ENCODE measurements at places on chromosomes 6 and 20.

- DNase-seq, result no peak
Measured at GRCh38 chr20:23774081-23774480, 23.3 kb upstream of the CST1 start.

GRCh38 chr6:148396926-148397325 lies 54.3 kb downstream of the SASH1 start:
- DNase-seq, result no peak

DNA sequence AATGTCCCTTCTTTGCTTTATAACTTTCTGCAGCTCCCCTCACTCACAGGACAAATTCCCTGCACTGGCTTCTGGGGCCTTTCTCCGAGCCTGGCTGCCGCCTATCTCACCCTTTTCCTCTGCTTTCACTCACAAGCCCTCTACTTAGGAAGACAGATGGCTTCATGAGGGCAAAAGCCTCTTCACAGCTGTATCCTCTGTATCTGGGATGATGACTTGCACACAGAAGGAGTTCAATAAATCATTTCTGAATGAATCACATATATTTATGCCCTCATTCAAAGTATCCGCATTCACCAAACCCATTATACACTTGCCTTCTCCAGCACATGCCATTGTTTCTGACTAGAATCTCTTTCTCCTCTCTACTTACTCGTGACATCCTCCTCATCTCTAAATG lies 159.0 kb upstream of the RIPOR2 start:
- no peak for DNase-seq

- DNase-seq, result no peak
Measured at GRCh38 chr6:137413482-137413881, 80.7 kb downstream of the OLIG3 start.

DNA sequence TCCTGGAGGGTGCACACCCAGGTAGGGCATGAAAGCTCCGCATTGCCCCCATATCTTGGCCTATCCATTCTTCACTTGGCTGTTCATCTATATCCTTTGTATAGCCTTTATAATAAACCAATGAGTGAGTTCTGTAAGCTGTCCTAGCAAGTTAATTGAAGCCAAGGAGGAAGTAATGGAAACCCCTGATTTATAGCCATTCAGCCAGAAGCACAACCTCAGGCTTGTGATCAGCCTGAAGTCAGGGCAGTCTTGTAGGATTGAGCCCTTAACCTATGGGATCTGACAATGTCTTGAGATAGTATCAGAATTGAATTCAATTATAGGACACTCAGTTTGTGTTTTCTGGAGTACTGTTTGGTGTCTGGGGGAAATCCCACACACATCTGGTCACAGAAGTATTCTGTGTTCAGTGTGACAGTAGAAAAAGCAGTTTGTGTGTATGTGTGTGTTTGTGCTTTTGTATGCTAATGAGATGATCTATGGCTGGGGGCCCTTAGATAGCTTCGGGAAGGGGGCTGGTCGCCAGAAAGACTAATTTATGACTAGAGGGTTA lies 5.7 kb downstream of the NT5E start:
- no peak for DNase-seq

DNA sequence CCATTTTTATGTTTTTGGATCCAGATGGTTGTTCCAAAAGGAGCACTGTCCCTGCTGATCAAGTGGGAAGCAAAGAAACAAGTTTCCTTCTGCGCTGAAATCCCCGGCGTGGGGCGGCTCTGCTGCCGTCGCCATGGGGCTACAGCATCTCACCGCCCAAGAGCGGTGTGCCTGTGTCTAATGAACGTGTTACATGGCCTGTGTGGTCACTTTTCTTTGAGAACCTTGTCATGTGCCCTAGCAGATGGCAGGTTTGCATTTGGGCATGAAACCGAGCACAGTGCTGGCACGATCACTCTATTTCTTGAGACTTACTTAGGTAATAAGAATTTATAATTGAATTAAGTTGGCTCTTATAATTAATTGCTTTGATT lies 51.9 kb downstream of the ZDHHC14 start:
- no peak for DNase-seq

- no peak for DNase-seq
Measured at GRCh38 chr6:101125380-101125971, 244.3 kb upstream of the ASCC3 start.

GRCh38 chr6:21115111-21115510 lies 478.4 kb upstream of the SOX4 start:
- DNase-seq, result no peak

DNA sequence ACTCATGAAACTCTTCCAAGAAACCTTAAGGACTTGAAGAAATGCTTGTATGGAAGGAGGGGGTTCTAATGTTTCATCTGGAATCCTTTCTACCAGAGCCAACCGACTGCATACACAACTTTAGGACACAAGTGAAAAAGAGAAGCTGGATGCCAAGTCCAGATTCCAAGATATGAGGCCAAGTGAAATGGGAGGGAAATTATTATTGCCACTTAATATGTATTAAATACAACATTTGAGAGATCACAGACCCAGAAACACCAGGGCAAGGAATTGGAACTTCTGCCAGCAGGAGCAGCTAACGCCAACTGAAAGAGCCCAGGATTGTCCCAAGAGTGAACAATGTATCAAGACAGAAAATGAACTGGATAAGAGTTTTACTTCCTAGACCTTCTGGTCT lies 144.2 kb downstream of the ARHGAP18 start:
- DNase-seq, result no peak

- DNase-seq, result no peak
Measured at GRCh38 chr6:113629256-113629655, 227.9 kb upstream of the MARCKS start.

DNA sequence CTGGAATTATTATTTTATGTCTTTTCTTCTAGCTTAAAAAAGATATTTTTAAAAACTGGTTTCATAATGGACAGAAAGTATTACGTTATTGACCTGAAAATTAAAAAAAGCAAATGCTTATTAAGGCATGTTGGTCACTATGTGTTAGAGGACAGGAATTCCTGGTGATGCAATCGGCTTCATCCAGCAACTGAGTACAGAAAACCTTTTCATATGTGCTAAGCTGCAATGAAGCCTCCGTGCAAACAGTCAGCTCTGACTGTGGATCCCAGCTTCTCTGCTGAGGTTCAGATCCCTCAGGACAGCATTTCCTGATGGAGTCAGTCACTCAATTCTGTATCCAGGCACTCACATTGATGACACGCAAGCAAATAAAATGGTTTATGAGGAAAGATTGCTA lies 22.7 kb upstream of the BMP2 start:
- no peak for DNase-seq

DNA sequence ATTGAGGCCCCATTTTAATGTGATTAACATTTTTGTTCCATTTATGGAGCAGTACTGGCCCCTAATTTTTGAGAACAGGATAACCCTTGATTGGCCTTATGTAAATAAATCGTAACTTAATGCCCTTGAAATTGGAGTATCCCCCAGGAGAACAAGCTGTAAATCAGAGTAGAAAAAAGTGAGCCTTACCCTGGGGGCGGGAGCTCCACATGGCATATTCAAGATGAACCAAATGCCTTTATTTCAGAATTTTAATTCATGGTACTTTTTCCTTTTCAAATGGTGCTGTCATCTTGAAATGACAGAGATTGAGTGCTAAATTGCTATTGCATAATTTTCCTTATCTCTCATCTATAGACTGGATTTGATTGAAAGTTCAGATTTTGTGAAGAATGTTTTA lies 809.5 kb upstream of the FLRT3 start:
- DNase-seq, result no peak

- no peak for DNase-seq
Measured at GRCh38 chr6:142446576-142446975, 144.8 kb downstream of the ADGRG6 start.

DNA sequence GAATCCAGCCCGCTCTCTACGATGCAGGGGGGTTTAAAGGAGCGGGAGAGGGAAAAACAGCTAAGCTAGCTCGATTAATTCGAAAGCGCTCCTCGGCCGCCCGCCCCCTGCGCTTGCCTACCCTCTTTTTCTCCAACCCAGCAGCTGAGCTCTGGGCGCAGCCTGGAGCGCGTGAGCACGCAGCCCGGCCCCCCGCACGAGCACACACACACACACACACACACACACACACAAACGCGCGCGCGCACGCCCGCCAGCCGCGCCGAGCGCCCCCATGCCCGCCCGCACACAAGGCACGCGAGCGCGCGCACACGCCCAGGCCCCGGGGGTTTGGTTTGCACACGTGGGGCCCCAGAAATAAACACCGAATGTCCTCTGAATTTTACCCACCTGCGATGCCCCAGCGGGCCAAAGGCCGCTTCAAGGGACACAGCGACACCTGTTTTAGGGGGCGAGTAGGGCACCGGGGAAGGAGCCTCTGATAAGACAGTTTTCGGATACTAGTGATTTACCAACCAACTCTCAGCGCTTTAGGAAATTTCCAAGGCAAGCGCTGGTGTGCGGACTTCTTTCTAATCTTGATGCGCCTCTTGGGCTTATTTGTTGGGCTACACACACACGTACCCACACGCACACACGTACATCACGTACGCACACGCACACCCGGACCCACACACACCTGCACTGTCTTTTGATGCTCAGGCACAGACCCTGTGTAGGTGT lies 802 bp upstream of the NRN1 start:
- DNase-seq, result no peak

- no peak for DNase-seq
Measured at GRCh38 chr6:52642368-52642767, 28.5 kb upstream of the TMEM14A start.

GRCh38 chr6:3228046-3228671 lies 706 bp upstream of the TUBB2B start:
- no peak for DNase-seq

- DNase-seq, result no peak
Measured at GRCh38 chr6:123994891-123995635, 191.4 kb downstream of the NKAIN2 start.

GRCh38 chr6:116682334-116682712 lies 1.3 kb downstream of the KPNA5 start:
- DNase-seq, result no peak

- no peak for DNase-seq
Measured at GRCh38 chr6:43951063-43951755, 176.0 kb downstream of the MRPL14 start.

DNA sequence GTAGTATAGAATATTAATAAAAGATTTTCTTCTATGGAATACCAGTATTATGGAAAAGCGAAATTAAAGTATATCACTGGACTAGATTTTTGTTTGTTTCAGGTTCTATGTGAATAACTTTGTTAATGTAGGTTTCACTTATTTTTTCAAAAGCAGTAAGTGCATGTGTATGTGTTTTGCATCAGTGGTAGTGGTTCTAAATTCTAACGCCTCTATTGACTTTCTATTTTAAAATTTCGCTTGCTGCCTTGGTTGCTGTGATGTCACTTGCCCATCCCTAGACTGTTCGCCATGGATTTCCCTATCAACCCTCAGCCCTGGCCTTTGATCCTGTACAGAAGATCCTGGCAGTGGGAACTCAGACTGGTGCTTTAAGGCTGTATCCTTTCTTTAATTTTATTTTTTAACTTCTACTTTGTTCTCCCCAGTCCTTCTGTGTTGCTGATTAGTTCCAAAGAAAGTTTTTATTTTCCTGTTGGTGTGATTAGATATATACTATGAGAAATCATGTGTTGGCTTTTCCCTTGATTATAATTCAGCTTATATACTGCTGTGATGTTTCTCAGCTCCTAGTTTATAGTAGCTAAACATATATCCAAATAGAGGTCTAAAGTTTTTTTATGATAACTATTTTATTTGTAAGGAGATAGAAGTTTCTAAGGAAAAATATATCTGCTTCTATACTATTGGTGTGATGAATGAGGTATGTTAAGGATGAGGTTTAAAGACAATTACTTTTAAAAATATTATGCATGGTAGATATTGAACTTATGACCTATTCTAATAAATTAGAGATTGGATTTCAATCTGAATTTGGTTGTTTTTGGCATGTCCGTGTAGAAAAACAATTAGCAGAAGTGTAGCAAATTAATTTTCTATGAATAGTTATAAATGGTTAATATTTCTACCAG lies 1.7 kb downstream of the STXBP5 start:
- DNase-seq, result no peak

- no peak for DNase-seq
Measured at GRCh38 chr6:13573669-13574110, 711 bp upstream of the SIRT5 start.

GRCh38 chr6:76814496-76815458 lies 648.5 kb downstream of the HTR1B start:
- DNase-seq, result no peak

DNA sequence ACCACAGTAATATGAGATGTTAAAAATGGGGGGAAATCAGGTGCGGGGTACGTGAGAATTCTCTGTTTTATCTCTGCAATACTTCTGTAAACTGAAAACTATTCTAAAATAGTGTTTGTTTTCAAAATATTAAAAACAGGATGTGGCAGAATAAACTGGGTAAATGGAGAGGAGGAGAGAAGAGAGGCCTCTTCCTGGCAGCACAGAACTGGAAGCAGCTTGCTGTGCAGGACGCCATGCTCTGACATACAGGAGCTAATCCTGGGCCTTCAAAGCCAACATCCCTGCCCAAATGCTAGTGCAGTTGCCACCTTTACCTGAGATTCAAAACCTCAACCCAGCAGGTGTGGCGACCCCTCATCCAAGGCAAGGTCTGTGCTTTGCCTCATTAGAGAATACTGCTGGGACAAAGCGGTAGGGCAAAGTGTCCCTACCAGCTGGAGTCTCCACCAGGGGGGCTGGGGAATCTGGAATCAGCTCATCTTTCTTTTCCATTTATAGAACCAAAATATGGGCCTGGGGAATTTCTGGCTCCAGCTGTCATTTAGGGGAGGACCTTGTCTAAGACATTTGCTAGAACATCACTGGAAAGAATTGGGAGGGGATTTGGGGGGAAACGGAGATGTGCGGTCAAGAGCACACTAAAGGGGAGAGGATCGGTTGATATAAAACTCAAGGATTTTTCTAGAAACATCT lies 67.3 kb downstream of the SCML4 start:
- DNase-seq, result no peak

DNA sequence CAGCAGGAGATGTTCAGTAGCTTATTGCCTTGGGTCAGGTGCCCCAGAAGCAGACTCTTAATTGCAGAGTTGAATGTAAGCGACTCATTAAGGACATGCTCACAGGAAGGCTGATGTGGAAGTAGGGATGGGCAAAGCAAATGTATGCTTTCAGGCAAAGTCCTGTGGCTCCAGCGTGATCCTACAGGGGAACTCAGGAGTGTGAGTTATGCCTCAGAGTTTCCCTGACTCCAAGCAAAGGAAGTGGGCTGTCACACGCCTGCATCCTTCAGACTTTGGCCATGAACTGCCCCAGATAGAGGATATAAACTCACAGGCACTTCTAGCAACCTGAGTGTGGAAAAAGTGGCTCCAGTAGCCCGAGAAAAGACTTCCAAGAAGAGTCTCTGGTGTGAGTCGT lies 64.9 kb upstream of the ZNF133 start:
- DNase-seq, result no peak

Data from AG09319 (cell line).